ENCODE measurements at places on chromosomes 5 and 9. TPM values are rescaled to one million over a fixed set of nuclear protein-coding genes. Genes with fewer than 3 reads are reported as not detected.

The DIPK1B gene
- total RNA-seq = 11.4 TPM

The SLC36A2 gene
- not detected for total RNA-seq

The OR1J2 gene
- total RNA-seq = not detected

The HTR4 gene
- not detected for total RNA-seq

The ABCA1 gene
- total RNA-seq = 13.7 TPM

The GRM6 gene
- not detected for total RNA-seq

DNA sequence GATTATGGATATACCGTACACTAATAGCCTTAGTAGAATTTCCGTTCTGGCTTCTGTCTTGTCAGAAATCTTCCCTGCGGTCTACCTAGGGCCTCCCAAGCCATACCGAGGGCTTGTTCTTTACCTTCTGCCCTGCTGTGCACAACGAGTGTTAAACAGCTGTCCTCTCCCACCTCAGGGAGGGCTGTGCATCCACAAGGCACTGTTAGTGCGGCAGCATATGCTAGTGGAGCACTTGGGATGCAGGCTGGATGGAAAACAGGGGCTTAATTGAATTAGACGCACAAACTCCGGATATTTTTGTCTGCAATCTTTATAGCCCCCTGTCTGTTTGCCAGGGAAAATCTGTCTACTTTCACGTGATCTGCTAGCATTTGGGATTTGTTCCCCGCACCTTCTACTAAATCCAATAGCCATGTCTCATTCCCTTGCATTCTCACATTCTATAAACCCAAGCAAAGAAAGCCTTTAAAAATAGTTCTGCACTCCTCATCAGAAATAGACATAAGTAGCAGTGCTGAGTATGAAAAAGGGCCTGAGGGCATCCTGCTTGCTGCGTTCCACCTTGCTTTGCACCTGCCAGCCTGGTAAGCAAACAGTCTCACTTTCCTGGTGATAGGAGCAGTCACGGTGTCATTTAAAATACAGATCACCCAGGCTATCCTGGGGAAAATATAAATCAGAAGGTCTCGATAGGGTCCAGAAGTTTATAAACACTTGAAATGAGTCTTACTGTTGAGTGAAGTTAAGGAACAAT lies 382.6 kb downstream of the RASEF start:
- no peak for DNase-seq

- DNase-seq = no peak
Measured at GRCh38 chr9:123525424-123525823, 169.4 kb downstream of the CRB2 start.

All from epithelial cell of proximal tubule (primary cell).